ENCODE measurements at places on chromosomes 2 and 18. TPM values are rescaled to one million over a fixed set of nuclear protein-coding genes. Genes with fewer than 3 reads are reported as not detected.

- DNase-seq, result no peak
- no peaks in the 10 kb centered on the region for H3K27me3 ChIP-seq
- no peak overlapping the region for H3K4me3 ChIP-seq
- H3K27ac ChIP-seq, result no peak overlapping the region
- H3K4me1 ChIP-seq, result no peaks in the 10 kb centered on the region
Measured at GRCh38 chr2:155846259-155846658, 486.3 kb downstream of the NR4A2 start.

GRCh38 chr2:126507425-126507911 lies 148.5 kb upstream of the GYPC start:
- no peak for DNase-seq
- H3K4me3 ChIP-seq, result no peak overlapping the region
- H3K27me3 ChIP-seq, result peaks cover 3% of the 10 kb centered on the region
- no peak overlapping the region for H3K27ac ChIP-seq

GRCh38 chr18:48801728-48802542 lies 148.8 kb downstream of the SMAD7 start:
- DNase-seq, result no peak
- no peaks in the 10 kb centered on the region for H3K27me3 ChIP-seq
- no peaks in the 10 kb centered on the region for H3K36me3 ChIP-seq
- peaks cover 39% of the 10 kb centered on the region for H3K4me1 ChIP-seq
- H3K27ac ChIP-seq, result peak overlapping the region; percentile 19

- no peaks in the 10 kb centered on the region for H3K4me1 ChIP-seq
- peaks cover 6% of the 10 kb centered on the region for H3K36me3 ChIP-seq
- no peak overlapping the region for H3K4me3 ChIP-seq
- no peaks in the 10 kb centered on the region for H3K27me3 ChIP-seq
Measured at GRCh38 chr2:185221-185620, 78.6 kb downstream of the SH3YL1 start.

DNA sequence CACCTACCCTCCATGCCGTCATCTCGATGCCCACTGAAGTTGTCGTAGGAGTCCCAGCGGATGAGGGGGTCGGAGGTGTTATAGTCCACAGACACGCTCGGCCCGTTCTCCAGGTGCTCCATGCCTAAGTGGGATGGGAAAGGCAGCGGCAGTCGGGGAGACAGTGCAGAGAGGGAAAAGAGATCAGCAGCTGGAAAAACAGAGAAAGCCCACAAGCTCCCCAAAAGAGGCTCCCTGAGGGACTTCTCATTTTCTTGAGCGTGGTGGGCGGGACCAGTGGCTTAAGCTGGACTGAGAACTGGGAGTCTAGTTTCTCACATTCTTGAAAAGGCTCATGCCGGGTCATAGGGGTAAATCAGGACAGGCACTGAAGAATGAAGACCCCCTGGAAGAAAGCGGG lies 121.9 kb downstream of the TNS1 start:
- no peak overlapping the region for H3K4me3 ChIP-seq
- no peaks in the 10 kb centered on the region for H3K4me1 ChIP-seq
- H3K27ac ChIP-seq, result no peak overlapping the region

DNA sequence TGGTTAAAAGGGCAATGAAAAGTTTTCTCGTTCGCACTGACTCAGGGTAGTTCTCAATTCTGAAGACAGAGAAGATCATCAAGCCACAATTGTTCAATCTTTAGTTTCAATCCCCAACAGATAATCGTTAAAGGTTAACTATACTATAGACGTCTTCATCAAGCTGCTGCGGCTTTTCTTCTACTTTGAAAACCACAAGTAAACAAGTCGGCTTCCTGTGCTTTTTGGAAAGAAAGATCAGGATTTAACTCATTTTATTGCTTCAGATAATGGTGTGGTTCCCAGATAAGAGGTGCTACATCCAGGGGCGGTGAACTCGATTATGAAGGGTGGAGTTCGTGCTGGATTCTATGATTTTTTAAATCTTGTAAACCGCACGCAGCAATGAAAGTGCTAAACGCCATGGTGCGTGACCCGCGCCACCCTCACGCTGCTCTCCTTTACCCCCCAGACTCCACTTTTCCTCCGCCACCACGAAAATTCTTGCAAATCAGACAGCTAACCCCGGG lies 545 bp upstream of the CDCA7 start:
- peak overlapping the region; percentile 82 for H3K27ac ChIP-seq
- peaks cover 47% of the 10 kb centered on the region for H3K4me1 ChIP-seq
- peaks cover 35% of the 10 kb centered on the region for H3K27me3 ChIP-seq
- peaks cover 14% of the 10 kb centered on the region for H3K36me3 ChIP-seq
- no peak for DNase-seq
- peak overlapping the region; percentile 80 for H3K4me3 ChIP-seq

GRCh38 chr2:224668123-224668909 lies 47.8 kb downstream of the CCDC195 start:
- H3K4me3 ChIP-seq, result no peak overlapping the region
- no peaks in the 10 kb centered on the region for H3K27me3 ChIP-seq
- no peak for DNase-seq
- no peak overlapping the region for H3K27ac ChIP-seq
- H3K36me3 ChIP-seq, result no peaks in the 10 kb centered on the region

- peaks cover 19% of the 10 kb centered on the region for H3K36me3 ChIP-seq
- peaks cover 29% of the 10 kb centered on the region for H3K4me1 ChIP-seq
- no peak overlapping the region for H3K27ac ChIP-seq
- H3K27me3 ChIP-seq, result peaks cover 6% of the 10 kb centered on the region
- no peak for DNase-seq
- no peak overlapping the region for H3K4me3 ChIP-seq
Measured at GRCh38 chr2:96921561-96922319, 51.9 kb upstream of the SEMA4C start.

- H3K27ac ChIP-seq, result peak overlapping the region; percentile 41
- no peak for DNase-seq
- H3K4me3 ChIP-seq, result no peak overlapping the region
- H3K36me3 ChIP-seq, result peaks cover 77% of the 10 kb centered on the region
Measured at GRCh38 chr2:96626553-96626942, 11.6 kb downstream of the KANSL3 start.

DNA sequence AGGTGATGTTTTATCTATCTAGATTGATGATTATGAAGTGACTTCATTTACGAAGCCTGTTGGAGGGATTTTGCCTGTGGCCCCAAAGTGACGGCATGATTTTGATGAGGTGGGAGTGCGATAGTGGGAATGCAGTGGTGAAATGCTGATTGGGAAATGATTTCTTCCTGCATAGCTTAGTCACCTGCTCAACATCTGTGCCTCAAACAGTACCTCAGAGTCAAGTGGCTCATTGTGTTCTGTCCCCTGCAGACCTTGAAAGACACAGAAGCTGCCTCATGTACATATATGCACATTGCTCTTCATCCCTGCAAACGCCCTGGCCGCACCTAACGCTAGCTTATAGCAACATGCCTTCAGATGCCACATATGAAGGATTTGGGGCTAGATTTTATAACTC lies 201.2 kb downstream of the TPGS2 start:
- peaks cover 4% of the 10 kb centered on the region for H3K27me3 ChIP-seq
- H3K36me3 ChIP-seq, result no peaks in the 10 kb centered on the region
- DNase-seq, result no peak
- no peak overlapping the region for H3K27ac ChIP-seq
- H3K4me1 ChIP-seq, result no peaks in the 10 kb centered on the region

- H3K36me3 ChIP-seq, result peaks cover 2% of the 10 kb centered on the region
- H3K4me1 ChIP-seq, result peaks cover 14% of the 10 kb centered on the region
- peaks cover 1% of the 10 kb centered on the region for H3K27me3 ChIP-seq
- DNase-seq, result no peak
- H3K4me3 ChIP-seq, result no peak overlapping the region
- no peak overlapping the region for H3K27ac ChIP-seq
Measured at GRCh38 chr2:38266382-38267061, 110.6 kb downstream of the ATL2 start.

GRCh38 chr2:139122711-139123158 lies 342.5 kb upstream of the NXPH2 start:
- no peak overlapping the region for H3K27ac ChIP-seq
- H3K4me3 ChIP-seq, result no peak overlapping the region
- DNase-seq, result no peak
- H3K4me1 ChIP-seq, result no peaks in the 10 kb centered on the region
- no peaks in the 10 kb centered on the region for H3K27me3 ChIP-seq
- no peaks in the 10 kb centered on the region for H3K36me3 ChIP-seq

DNA sequence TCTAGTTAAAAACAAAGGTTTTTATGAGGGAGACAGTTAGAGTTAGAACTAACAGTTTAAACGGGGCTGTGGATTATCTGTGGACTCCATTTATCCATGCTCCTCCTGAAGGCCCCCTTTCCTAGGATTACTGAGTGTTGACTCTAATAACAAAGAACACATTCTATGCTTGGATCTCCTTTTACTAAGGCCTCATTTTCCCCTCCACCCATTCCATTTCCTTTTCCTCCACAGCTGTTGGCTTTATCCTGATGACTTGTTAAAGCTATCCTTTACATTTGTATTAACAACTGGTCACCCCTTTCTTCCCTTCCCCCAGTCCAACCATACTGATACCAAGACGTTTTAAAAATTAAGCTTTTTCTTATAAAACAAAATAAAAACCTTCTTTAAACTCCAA lies 220.6 kb downstream of the SRBD1 start:
- DNase-seq, result no peak
- H3K36me3 ChIP-seq, result peaks cover 25% of the 10 kb centered on the region
- H3K4me3 ChIP-seq, result no peak overlapping the region
- no peaks in the 10 kb centered on the region for H3K27me3 ChIP-seq
- no peaks in the 10 kb centered on the region for H3K4me1 ChIP-seq

DNA sequence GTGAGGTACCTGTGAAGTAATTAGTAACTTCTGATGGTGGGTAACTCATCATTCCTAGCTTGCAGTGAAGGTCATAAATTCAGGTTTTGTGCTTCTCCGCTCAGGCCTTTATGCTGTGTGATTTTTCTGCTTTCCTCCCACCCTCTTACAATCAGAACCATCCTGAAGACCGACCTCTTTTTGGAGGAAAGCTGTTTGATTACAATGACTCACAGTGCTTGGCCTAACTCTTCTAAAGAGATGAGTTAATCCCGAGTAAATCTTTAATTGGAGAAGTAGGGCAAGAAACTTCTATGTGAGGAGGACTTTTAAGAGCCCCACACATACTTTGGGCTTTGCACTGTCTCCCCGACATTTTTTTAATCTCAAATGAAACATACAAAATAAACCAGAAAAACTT lies 53.1 kb downstream of the TTC27 start:
- H3K4me1 ChIP-seq, result no peaks in the 10 kb centered on the region
- H3K36me3 ChIP-seq, result peaks cover 3% of the 10 kb centered on the region
- no peak overlapping the region for H3K27ac ChIP-seq

DNA sequence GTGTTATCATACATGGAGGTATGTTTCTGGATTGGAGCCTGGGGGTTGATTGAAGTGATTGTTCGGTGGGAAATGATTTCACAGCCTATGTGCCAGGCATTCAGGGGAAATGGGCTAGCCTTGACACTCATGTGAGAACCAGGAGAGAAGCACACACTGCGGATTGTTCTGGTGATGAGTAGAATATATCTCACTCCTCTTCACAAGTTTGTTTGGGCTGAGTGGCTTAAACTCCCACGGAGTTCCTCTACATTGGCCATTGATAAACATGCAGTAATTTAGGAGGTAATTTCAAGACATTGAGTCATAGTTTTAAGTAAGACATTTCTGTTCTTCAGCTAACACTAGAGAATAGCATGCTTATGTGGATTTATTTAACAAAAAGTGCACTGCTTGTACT lies 498.9 kb upstream of the NETO1 start:
- DNase-seq, result no peak
- H3K4me3 ChIP-seq, result no peak overlapping the region
- H3K4me1 ChIP-seq, result no peaks in the 10 kb centered on the region
- no peaks in the 10 kb centered on the region for H3K36me3 ChIP-seq
- H3K27me3 ChIP-seq, result no peaks in the 10 kb centered on the region
- no peak overlapping the region for H3K27ac ChIP-seq

DNA sequence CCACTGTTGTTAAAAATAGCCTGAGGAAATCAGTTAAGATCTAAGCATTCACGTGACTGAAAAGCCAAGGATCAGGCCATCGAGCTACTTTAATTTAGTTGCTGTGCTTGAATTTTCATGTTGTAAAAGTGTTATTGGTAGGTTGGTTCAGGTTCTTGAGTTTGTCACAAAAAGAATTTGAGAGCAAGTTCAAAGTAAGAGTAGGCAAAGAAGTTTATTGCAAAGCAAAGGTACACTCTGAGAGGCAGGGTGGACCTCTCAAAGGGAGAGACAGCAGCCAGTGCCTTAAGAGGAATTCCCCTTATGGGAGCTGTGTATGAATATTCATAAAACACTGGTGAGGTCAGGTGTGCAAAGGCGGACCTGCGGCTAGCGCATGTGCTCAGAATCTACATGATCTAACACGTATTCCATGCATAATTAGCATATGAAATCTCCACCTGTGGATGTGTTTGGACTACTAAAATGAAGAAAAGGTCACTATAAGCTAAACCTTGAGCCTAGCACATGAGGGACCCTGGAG lies 236.5 kb downstream of the NDUFA10 start:
- H3K27me3 ChIP-seq, result peaks cover 20% of the 10 kb centered on the region
- DNase-seq, result no peak
- no peaks in the 10 kb centered on the region for H3K4me1 ChIP-seq
- H3K27ac ChIP-seq, result no peak overlapping the region
- no peaks in the 10 kb centered on the region for H3K36me3 ChIP-seq
- H3K4me3 ChIP-seq, result no peak overlapping the region

- peaks cover 3% of the 10 kb centered on the region for H3K36me3 ChIP-seq
- no peaks in the 10 kb centered on the region for H3K27me3 ChIP-seq
- DNase-seq, result no peak
- no peak overlapping the region for H3K27ac ChIP-seq
- H3K4me3 ChIP-seq, result no peak overlapping the region
- H3K4me1 ChIP-seq, result peaks cover 23% of the 10 kb centered on the region
Measured at GRCh38 chr18:11994703-11995444, 13.6 kb downstream of the IMPA2 start.

GRCh38 chr2:165192729-165193128 lies 11.1 kb downstream of the SCN3A start:
- DNase-seq, result no peak
- H3K4me1 ChIP-seq, result no peaks in the 10 kb centered on the region
- H3K27ac ChIP-seq, result no peak overlapping the region
- H3K4me3 ChIP-seq, result no peak overlapping the region
- no peaks in the 10 kb centered on the region for H3K27me3 ChIP-seq

- H3K36me3 ChIP-seq, result no peaks in the 10 kb centered on the region
- H3K4me1 ChIP-seq, result no peaks in the 10 kb centered on the region
- no peak overlapping the region for H3K4me3 ChIP-seq
- no peak overlapping the region for H3K27ac ChIP-seq
- no peak for DNase-seq
- H3K27me3 ChIP-seq, result no peaks in the 10 kb centered on the region
Measured at GRCh38 chr2:80086831-80087230, 217.7 kb downstream of the LRRTM1 start.

The ATP6V1B1 gene
- total RNA-seq, result not detected

The RGPD3 gene
- 0.20 TPM for total RNA-seq

The UPP2 gene
- total RNA-seq, result not detected

The TMEM169 gene
- total RNA-seq, result 3.5 TPM

The CTNNA2 gene
- total RNA-seq, result not detected

The RPIA gene
- 30.1 TPM for total RNA-seq

Data from activated CD4-positive, alpha-beta memory T cell treated with anti-CD3 and anti-CD28 coated beads, Interleukin-2, amount 10 ng/mL, durations not matched to agents 7 days and 5 days (primary cell).